ENCODE measurements at places on chromosomes 13 and 19.
A peak's percentile ranks its signal among the peaks of the same experiment; 100 is the strongest.

GRCh38 chr19:55703790-55704215 is 28.8 kb downstream of the EPN1 start:
- DNase-seq, result peak; percentile 34

GRCh38 chr19:54465426-54466109 is 2.0 kb upstream of the LENG9 start:
- no peak for DNase-seq

DNA sequence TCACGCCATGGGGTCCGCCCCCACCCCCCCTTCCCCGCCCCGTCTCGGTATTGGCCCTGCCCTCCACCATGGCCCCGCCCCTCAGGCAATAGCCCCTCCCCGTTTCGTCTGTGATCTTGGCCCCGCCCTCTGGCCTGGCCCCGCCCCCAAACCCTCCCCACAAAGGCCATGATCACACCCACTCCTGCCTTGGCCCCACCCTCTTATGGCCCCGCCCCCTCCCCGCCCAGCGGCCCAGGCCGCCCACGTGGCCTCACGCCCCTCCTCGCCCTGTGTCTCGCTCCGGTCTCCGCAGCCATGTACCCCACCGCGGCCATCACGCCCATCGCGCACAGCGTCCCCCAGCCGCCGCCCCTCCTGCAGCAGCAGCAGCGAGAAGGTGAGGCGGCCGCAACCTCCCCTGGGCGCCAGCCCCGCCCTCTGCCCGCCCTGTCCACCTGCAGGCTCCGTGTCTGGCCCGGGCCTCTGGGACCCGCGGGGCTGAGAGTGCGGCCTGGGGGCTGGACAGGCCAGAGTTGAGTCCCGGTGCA is 61.3 kb downstream of the CELF5 start:
- no peak for DNase-seq

DNA sequence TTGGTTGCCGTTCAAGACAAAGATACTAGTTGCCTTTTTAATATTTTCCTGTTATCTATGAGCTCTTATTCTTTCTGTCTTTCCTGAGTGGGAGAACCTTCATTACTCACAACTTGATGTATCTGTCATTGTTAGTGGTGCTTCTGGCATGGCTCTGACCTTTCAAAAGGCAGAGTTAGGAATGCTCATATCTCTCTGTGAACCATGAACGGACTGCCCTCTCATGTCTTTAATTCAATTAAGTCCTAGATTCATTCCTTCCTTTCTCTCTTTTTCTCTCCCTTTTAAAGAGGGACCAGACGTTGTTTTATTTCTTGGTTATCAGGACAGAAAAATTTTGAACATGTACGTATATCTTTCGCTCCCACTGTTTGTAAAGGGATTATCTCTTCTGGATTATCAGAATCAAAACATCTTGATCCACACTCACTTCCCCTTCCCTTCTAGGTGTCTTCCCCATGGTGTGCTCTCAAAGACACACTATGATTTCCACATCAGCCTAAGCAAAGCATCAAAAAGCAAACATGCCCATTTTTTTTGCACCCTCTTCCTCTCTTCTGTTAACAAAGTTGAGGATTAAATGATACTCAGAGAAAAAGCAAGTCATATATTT is 90.3 kb downstream of the LRCH1 start:
- DNase-seq, result no peak
